Fibroblast of skin of scalp (primary cell): ENCODE measurements at places on chromosomes 16 and 17.

GRCh38 chr16:77679901-77680300 lies 42.4 kb upstream of the NUDT7 start:
- DNase-seq = no peak

GRCh38 chr17:51335883-51336822 lies 75.8 kb downstream of the UTP18 start:
- DNase-seq = no peak

DNA sequence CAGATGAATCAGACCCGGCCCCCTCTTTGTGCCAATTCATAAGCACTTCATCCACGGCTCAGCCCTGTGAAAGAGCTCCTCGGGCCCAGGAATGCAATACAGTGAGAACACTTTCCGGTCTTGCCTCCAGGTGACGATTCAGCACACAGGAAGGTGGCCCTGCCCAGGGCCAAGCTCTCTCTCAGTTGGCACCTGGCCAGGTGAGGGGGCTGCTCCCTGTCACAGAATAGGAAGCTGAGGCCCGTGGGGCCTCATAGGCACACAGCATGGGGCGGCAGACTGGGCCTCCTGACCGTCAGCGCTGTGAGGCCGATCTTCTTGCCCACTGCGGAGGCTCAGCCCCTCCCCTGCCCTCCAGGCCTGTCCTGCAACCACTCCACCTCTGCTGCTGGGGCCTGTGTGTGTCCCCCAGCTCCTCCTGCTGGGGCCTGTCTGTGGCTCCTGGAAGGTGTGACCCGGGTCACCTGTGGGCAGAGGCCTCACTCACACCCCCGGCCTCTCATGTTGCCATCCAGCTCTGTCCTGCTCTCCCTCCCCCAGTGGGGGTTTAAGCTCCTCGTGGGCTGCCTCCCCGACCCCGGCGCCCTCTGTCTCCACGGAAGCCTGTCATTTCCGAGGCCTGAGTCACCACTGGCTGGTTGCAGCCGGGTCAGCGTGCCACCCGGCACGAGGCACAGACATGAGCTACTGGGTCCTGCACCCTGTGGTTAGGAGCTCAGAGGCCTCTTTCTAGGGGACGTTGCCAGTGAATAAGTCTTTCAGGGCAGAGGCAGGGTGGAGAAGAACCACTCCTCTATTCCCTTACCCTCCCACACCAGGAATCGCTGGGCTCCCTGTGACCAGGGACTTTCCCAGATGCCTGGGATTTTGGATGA lies 114.4 kb downstream of the SEC14L1 start:
- peak; percentile 88 for DNase-seq

DNA sequence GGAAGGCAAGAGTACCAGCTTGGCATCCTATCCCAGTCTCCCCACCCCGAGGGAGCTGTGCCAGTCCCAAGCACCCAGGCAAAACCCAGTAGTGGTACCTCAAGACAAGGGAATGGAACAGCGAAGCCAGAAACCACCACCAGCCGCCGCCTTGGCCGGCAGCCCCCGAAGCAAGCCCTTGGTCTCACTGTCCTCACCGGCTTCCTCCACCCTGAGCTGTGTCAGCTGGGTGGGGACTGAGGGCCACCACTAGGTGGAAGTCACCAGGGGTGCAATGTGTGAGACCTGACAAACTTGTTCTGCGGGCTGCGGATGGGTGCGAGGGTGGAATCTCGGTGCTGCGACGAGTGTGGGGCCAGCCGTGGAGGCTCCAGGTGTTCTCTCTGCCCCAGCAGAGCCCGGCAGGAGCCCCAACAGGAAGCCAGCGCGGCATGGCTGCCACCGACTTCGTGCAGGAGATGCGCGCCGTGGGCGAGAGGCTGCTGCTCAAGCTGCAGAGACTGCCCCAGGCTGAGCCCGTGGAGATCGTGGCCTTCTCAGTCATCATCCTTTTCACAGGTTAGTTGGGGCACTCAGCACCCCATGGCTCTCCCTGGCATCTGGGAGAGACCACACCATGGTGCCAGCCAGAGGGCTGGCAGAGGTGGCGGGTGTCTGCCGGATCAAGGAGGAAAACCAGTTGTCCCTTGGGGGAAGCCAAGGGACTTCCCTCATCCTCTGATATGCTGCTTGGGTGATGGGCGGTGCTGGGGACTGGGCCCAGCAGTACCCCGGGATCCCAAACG lies 6.7 kb downstream of the SMIM5 start:
- DNase-seq = no peak
